ENCODE measurements at places on chromosomes 12 and 14.

GRCh38 chr12:89768586-89769482 is 60.2 kb upstream of the ATP2B1 start:
- DNase-seq = peak; percentile 51

- no peak for DNase-seq
Observed at GRCh38 chr12:118334939-118335567, 37.7 kb downstream of the TAOK3 start.

- DNase-seq = no peak
Observed at GRCh38 chr12:2289525-2289924, 236.7 kb downstream of the CACNA1C start.

DNA sequence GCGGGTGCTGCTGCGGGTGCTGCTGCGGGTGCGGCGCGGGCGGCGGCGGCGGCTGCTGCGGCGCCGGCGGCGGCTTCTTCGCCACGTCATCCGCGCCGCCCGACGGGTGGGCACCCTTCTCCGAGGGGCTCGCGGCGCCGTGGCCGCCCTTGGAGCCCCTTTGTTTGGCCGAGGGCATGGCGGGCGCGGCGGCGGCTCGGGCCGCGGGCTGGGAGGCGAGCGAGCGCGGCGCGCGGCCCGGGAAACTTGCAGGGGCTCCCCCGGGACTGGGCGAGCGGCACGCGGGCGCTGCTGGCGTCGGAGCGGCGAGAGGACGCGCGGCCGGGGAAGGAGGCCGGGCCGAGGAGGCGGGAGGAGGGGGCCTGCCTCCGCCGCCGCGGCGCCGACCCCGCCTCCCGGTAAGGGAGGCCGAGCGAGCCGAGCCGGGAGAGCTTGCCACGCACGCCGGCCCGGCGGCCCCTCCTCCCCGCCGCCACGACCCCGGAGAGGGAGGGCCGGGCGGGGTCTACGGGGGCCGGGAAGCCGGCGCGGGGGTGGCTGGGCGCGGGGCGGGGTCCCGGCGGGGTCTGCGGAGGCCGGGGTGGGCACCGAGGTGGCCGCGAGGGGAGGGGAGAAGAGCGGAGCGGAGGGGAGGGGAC is at the start of gene CKAP4:
Gene CKAP4 (minus strand): TSS at position 347 of the 638 bp plus-strand sequence. CDS start 169 bp downstream, at position 178.
- DNase-seq = peak; percentile 77

GRCh38 chr14:100504372-100505078 is 82.7 kb downstream of the BEGAIN start:
- no peak for DNase-seq

DNA sequence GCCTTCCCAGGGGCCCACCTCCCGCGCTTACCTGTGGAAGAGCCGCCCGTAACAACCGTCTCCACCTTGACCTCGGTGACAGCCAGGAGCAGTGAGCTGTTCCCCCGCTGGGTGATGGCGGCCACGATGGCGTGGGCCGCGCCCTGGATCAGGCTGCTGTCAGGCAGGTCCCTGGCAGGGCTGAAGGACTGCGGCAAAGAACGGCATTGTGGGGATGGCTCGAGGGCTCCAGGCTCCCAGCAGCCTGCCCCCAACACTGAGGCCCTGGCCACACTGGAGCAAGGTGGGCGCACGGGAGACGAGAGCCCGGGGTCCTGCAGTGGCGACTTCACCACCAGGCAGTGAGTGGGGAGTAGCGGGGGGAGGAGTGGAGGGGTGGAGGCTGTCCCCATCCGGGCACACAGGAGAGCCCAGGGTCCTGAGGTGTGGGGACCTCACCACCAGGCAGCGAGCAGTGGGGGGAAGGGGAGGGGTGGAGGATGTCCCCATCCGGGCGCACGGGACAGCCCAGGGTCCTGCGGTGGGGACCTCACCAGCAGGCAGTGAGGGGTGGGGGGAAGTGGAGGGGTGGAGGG is 25.0 kb downstream of the JAG2 start:
- no peak for DNase-seq

GRCh38 chr12:130013771-130014484 is 110.1 kb upstream of the TMEM132D start:
- peak; percentile 81 for DNase-seq

DNA sequence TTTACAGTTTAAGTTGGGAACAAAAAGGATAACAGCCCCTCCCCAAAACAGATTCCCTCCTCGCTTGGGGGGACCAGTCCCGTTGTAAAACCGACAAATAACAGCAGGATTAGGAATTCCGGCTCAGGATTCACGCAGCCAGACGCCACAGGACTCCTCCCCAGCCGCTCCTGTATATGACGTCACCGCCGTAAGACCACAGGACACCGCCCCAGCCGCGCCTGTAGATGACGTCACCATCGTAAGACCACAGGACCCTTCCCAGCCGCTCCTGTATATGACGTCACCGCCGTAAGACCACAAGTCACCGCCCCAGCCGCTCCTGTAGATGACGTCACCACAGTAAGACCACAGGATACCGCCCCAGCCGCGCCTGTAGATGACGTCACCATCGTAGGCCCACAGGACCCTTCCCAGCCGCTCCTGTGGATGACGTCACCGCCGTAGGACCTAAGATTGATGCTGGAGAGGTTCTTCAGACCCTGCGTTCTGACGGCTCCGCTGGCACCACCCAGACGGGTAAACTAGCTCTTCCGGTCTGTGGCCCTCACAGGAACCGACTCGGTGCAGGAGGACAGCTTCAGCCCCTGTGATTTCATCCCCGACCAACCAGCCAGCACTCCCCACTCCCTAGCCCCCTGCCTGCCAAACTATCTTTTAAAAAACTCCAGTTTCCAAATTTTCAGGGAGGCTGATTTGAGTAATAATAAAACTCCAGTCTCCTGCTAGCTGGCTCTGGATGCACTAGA is 43.9 kb upstream of the FBRSL1 start:
- no peak for DNase-seq

- DNase-seq = peak; percentile 62
Observed at GRCh38 chr14:103561381-103562178, 877 bp downstream of the BAG5 start.

GRCh38 chr14:97177635-97178034 is 380.5 kb downstream of the VRK1 start:
- DNase-seq = no peak

GRCh38 chr12:52251367-52252051 is 18.5 kb downstream of the KRT7 start:
- no peak for DNase-seq

GRCh38 chr12:67442347-67442841 is 173.2 kb downstream of the CAND1 start:
- DNase-seq = peak; percentile 23

GRCh38 chr12:120744922-120745493 is 19.4 kb downstream of the ACADS start:
- DNase-seq = no peak

DNA sequence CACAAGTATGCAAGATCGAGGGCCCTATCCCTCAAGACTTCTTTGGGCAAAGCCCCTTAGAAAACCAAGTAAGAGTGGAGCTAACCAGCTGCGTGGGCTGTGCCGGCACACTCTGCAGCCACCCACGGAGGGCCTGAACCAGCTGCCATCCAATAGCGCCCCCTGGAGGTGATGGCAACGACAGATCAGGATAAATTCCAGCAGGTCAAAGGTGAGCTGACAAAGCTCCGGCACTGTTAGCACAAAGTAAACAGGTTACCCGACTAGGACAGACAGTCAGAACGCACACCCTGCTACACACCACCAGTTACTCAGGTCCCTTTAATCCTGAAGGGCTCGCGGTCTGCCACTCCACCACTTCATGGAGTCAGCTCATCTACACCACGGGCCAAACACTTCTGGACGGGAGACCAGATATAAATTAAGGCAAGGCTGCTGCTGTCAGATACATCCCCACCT is 4.9 kb downstream of the ZBTB39 start:
- DNase-seq = peak; percentile 81

DNA sequence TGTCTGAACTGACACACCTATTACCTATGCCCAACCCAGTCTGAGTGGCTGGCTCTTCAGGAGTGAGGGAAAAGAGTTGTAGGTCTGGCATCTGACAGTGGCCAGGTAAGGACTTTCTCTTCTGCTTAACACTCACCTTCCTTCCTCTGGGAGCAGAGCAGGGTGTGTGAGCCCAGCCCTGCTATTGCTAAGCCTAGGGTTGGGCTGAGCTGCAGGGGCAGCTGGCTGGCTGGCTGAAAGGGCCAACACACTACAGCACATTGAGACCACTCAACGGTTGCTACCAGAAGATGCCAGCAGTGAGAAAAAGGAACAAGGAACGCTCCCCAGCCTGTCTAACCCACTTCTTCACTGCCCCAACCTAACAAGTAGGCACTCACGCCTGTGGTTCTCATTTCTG is 201.2 kb downstream of the DPF3 start:
- peak; percentile 45 for DNase-seq

DNA sequence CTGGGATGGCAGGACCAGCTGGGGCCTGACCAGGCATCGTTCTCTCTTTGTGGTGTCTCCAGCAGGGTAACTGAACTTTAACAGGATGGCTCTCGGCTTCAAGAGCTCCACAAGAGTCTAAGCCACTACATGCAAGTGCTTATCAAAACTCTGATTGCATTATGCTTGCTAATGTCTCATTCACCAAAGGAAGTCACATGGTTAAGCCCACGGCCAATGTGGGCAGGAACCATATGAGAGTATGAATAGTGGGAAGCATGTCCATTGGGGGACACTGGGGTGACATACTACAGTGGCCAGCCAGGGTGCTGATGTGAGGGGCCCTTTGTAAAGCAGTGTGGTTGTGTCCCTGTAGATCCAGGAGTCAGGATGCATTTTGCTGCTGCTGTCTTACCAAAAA is 35.0 kb upstream of the KCNA5 start:
- DNase-seq = no peak

- DNase-seq = peak; percentile 68
Observed at GRCh38 chr12:16359512-16360491, 12.4 kb downstream of the MGST1 start.

DNA sequence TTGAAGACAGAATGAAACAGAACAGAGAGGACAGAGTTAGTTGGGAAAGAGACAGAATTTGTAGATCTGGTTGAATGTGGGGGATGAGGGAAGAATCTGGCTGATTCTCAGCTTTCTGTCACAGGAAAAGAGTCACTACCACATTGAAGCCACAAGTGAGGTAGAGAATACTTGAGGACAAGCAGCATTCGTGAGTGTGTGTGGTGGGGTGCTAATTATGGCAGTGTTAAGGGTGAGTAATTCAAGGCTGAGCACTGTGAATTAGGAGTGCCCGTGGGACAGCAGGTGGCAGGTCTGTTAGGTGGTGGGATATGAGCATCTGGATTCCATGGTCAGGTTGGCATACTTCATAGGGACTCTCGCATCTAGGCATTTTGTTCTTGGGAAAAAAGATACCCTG is 347.4 kb upstream of the PRICKLE1 start:
- no peak for DNase-seq

DNA sequence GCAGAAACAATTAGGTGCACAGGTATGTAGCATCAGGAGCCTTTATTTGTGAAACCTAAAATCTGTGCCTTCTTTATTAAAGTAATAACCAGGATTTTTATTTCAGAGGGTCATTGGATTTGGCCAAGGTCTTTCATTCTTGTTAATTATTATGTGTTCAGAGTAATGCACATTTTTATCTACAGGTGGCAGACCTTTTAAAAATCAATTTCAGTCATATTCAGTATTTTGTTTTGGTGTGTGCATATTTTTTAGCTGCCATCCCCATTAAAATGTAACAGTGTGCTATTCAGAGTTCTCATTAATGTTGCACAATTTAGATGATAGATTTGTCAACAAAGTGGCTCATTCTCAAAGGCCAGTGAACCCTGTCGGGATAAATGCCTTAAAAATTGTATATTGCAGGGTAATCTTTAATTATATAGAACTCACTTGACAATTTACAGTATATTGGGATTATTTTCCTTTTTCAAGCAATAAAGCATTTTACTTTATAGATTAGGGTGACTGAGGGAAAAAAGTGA is 319.3 kb upstream of the SOX5 start:
- DNase-seq = no peak

DNA sequence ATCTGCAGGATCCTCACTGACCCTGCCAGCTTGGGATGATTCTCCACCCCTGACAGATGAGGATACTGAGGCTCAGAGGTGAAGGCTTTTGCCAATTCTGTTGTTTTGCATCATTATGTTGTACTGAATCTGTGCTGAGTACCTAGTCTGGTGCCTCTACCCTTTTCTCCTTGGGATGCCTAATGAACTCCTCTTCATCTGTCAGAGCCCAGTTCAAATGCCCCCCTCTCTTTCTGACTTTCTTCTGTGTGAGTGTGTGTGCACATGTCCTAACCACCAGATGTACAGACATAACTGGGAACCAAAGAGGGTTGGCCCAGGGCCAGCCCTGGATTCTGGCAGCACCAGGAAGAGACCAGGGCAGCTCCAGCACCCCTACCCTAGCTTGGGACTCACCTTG is 22.8 kb downstream of the FOXN4 start:
- DNase-seq = no peak

DNA sequence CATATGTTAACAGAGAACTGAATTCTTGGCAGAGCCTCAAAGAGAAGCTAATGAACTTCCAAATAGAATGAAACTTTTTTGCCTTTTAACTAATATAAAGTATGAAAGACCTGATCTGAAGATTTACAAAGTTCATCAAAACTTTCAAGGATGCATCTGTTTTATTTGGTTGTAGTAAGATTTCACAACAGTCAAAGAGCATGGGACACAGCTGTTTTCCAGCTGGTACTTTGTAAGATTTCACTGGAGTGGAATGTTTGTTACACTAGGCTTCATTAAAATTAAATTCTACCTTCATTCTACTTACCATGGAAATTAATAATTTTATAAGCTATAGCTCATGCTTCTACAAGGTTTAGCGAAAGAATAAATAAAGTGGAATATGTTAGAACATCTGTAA is 351.2 kb downstream of the SLC6A15 start:
- no peak for DNase-seq

GRCh38 chr14:93075891-93076290 is 39.8 kb downstream of the ITPK1 start:
- no peak for DNase-seq

DNA sequence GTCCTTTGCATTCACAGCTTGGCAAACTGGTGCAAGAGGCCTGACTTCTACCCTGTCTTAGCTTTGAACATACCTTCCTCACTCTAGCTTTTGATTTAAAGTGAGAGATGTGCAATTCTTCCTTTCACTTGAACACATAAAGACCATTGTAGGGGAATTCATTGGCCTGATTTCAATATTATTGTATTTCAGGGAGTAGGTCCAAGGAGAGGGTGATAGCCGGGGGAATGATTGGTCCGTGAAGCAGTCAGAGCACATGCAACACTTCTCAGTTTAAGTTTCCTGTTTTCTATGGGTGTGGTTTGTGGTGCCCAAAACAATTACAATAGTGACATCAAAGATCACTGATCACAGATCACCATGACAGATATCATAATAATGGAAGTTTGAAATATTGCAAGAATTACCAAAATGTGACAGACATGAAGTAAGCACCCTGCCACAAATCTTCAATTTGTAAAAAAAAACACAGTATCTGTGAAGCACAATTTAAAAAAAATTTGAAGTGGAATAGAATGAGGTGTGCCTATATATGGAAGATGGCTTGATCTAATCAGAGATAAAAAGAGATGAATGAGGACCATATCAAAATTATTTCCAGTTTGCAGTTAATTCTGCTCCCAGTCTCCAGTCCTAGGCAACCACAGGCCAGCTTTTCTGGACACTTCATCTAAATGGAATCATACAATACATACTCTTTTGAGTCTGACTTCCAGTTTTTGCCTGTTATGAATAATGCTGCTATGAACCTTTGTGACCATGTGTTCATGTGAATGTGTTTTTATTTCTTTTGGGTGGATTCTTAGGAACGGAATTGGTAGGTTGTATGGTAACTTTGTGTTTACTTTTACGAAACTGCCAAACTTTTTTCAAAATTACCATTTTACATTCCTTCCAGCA is 23.2 kb downstream of the BORCS5 start:
- DNase-seq = no peak

- peak; percentile 78 for DNase-seq
Observed at GRCh38 chr12:114668151-114668885, 15.7 kb downstream of the TBX3 start.

GRCh38 chr14:76250302-76250701 is 98.6 kb downstream of the GPATCH2L start:
- no peak for DNase-seq
